CD4-positive, alpha-beta T cell (primary cell): ENCODE measurements at places on chromosomes 12 and 14. TPM values are rescaled to one million over a fixed set of nuclear protein-coding genes. Genes with fewer than 3 reads are reported as not detected.

- no peaks in the 10 kb centered on the region for H3K27me3 ChIP-seq
- H3K4me1 ChIP-seq = no peaks in the 10 kb centered on the region
- H3K27ac ChIP-seq = no peak overlapping the region
- no peak for DNase-seq
- H3K4me3 ChIP-seq = no peak overlapping the region
Measured at GRCh38 chr12:99609455-99610181, 37.9 kb upstream of the GARIN6 start.

DNA sequence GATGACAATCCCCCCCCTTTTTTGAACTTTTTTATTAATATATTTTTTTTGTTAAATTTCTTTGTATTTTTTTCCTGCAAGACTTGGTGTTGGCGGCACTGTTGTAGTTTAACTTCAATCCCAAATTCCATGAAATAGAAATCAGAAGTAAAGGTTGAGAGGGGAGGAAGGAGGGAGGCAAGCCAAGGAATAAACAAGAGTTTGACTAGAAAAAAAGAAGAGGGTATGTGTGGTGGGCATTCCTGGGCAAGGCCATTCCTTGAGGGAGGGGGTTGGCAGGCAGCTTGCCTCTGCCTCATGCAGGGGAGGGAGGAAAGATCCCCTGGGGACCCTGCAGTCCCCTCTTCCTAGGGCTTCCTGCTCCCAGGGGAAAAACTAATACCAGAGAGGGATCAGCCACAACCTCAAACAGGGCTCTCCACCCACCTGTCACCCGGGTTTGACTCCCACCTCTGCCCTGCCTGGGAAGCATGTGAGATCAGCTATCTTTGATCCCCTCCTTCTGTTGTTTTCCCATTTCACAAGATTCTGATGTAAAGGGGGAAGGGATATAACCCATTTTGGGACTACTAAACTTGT, 519 bp upstream of the AP1G2 start:
- H3K4me1 ChIP-seq = peaks cover 40% of the 10 kb centered on the region
- peak overlapping the region; percentile 79 for H3K27ac ChIP-seq
- H3K27me3 ChIP-seq = no peaks in the 10 kb centered on the region
- DNase-seq = no peak

DNA sequence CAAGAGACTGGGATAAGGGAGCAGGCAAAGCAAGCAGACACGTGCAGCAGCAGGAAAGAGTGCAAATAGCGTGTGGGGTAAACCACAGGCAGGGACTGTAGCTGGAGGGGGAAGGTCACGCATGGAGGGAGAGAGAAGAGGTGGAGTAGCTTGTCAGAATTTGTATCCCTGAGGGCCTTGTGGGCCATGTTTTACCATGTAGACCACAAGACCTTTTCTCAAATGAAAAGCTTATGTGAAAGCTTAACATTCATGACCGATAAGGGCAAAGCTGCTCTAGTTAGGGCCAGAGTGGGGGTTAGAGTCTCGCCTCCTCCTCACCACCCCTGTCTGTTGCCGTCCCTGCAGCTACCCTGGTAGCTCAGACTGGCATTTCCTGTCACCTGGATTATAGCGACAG, 152.9 kb upstream of the E2F7 start:
- H3K36me3 ChIP-seq = no peaks in the 10 kb centered on the region
- no peak for DNase-seq
- H3K4me3 ChIP-seq = no peak overlapping the region
- no peak overlapping the region for H3K27ac ChIP-seq
- no peaks in the 10 kb centered on the region for H3K27me3 ChIP-seq

Gene LALBA
- not detected for total RNA-seq

DNA sequence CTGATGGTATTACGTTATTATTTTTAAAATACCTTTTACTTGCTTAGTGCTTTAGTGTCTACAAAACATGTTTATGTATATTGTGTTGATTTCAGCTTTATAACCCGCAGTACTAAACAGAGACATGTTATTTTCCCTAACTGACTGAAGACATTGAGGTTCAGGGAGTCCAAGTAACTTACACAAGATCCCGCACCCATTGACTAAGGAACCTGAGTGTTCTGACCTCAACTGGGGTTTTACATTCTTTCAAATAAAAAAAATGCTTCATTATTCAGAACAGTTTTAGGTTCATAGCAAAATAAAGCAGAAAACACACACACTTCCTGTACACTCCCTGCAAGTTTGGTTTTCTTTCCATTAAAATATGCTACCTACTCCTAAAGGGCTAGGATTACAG, 60.4 kb upstream of the METAP2 start:
- no peaks in the 10 kb centered on the region for H3K4me1 ChIP-seq
- no peaks in the 10 kb centered on the region for H3K27me3 ChIP-seq
- H3K4me3 ChIP-seq = no peak overlapping the region
- no peak for DNase-seq

DNA sequence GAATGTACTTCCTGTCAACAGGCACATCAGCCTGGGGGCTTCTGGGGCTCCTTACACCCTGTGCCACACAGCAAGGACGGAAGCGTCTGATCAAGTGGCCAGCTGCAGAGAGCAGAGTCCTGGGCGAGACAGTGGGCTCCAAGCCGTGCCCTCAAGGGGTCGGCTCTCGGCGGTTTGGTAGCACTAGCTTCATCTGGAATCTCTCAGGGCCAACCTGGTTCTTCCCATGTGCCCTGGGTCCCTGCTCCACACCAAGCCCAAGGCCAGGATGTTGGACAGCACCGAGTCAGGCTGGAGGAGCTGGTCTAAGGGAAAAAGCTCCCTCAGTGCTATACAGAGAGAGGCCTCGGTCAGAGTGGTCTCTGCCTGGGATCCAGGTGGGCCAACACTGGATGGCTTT, 20.5 kb downstream of the DIO3 start:
- peaks cover 3% of the 10 kb centered on the region for H3K27me3 ChIP-seq
- no peak overlapping the region for H3K4me3 ChIP-seq

DNA sequence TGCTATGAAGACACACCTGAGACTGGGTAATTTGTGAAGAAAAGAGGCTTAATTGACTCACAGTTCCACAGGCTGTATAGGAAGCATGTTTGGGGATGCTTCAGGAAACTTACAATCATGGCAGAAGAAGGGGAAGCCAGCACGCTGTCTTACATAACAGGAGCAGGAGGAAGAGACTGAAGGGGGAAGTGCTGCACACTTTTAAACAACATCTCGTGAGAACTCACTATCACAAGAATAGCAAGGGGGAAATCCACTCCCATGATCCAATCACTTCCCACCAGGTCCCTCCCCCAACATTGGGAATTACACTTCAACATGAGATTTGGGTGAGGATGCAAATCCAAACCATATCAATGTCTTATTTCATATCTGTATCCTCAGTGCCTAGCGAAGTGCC, 307.2 kb downstream of the ATP23 start:
- DNase-seq = no peak
- no peak overlapping the region for H3K4me3 ChIP-seq
- H3K27me3 ChIP-seq = no peaks in the 10 kb centered on the region

DNA sequence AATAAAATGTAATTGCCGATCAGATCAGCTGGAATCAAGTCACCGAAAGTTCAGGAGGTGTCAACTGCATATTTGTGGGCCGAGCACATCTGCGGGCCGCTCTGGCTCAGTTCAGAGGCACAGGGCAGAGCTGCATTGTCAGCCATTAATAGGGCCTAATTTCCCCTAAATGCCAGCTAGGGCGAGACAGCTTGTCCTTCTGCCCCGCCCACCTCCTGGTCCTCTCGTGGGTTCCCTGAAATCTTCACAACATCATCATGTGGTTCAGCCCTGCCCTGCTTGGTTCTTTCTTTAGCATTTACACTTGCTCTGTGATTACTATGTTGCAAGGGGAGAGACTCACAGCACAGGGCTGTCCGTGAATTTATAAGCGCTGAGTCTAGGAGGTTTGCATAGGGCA, 148.9 kb downstream of the CHST11 start:
- no peak overlapping the region for H3K4me3 ChIP-seq
- DNase-seq = no peak
- peaks cover 39% of the 10 kb centered on the region for H3K4me1 ChIP-seq

GRCh38 chr14:65840786-65841185, 428.3 kb downstream of the FUT8 start:
- H3K4me3 ChIP-seq = no peak overlapping the region
- no peaks in the 10 kb centered on the region for H3K27me3 ChIP-seq
- no peak overlapping the region for H3K27ac ChIP-seq
- H3K36me3 ChIP-seq = no peaks in the 10 kb centered on the region
- DNase-seq = no peak

GRCh38 chr14:68584786-68585185, 208.1 kb downstream of the ZFP36L1 start:
- no peak for DNase-seq
- H3K36me3 ChIP-seq = no peaks in the 10 kb centered on the region
- no peaks in the 10 kb centered on the region for H3K4me1 ChIP-seq

Gene ACOT6
- not detected for total RNA-seq

GRCh38 chr12:92547420-92547819, 155.4 kb upstream of the PLEKHG7 start:
- H3K36me3 ChIP-seq = no peaks in the 10 kb centered on the region
- H3K27me3 ChIP-seq = no peaks in the 10 kb centered on the region
- H3K4me1 ChIP-seq = peaks cover 7% of the 10 kb centered on the region
- no peak overlapping the region for H3K4me3 ChIP-seq
- no peak overlapping the region for H3K27ac ChIP-seq

GRCh38 chr12:81797100-81797499, 38.0 kb upstream of the PPFIA2 start:
- no peaks in the 10 kb centered on the region for H3K4me1 ChIP-seq
- DNase-seq = no peak
- no peak overlapping the region for H3K27ac ChIP-seq
- no peaks in the 10 kb centered on the region for H3K27me3 ChIP-seq
- no peaks in the 10 kb centered on the region for H3K36me3 ChIP-seq

DNA sequence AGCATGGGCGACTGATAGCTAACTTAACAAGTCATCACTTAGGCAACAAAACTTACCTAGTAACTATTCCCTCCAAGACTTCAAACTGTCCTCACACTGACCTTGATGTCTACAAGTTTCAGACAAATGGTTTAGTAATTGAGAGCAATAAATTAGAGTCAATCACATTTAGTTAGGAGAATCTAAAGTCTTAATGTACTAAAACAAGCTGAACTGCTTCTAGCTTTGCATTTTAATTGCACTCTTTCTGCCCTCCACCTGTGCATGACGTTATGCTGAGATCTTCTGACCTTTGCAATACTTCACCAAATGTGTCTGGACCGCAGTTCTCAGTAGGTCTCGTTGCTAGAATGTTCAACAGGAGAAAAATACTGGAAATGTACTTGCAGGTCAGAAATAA, 158.0 kb downstream of the PIK3C2G start:
- H3K27me3 ChIP-seq = no peaks in the 10 kb centered on the region
- no peaks in the 10 kb centered on the region for H3K4me1 ChIP-seq
- H3K4me3 ChIP-seq = no peak overlapping the region
- no peak for DNase-seq

DNA sequence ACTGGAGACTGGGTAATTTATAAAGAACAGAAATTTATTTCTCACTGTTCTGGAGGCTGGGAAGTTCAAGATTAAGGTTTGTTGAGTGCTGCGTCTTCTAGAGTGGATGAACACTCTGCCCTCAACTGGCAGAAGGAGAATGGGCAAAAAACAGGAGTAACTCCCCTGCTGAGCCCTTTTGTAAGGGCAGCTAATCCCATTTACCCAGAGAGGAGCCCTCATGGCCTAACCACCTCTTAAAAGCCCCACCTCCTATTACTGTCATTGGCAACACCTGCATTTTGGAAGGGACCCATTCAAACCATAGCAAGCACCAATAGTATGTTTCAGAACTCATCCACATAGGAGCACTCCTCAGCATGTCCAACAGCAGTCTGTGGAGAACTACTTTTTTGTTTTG, 47.4 kb downstream of the BORCS5 start:
- H3K36me3 ChIP-seq = no peaks in the 10 kb centered on the region
- no peak overlapping the region for H3K27ac ChIP-seq
- peaks cover 5% of the 10 kb centered on the region for H3K4me1 ChIP-seq
- DNase-seq = no peak
- H3K27me3 ChIP-seq = no peaks in the 10 kb centered on the region

GRCh38 chr14:85934123-85934885, 404.4 kb downstream of the FLRT2 start:
- peak overlapping the region; percentile 79 for H3K4me3 ChIP-seq
- DNase-seq = peak; percentile 23
- no peaks in the 10 kb centered on the region for H3K27me3 ChIP-seq
- no peaks in the 10 kb centered on the region for H3K36me3 ChIP-seq

Gene FGF6
- total RNA-seq = not detected

DNA sequence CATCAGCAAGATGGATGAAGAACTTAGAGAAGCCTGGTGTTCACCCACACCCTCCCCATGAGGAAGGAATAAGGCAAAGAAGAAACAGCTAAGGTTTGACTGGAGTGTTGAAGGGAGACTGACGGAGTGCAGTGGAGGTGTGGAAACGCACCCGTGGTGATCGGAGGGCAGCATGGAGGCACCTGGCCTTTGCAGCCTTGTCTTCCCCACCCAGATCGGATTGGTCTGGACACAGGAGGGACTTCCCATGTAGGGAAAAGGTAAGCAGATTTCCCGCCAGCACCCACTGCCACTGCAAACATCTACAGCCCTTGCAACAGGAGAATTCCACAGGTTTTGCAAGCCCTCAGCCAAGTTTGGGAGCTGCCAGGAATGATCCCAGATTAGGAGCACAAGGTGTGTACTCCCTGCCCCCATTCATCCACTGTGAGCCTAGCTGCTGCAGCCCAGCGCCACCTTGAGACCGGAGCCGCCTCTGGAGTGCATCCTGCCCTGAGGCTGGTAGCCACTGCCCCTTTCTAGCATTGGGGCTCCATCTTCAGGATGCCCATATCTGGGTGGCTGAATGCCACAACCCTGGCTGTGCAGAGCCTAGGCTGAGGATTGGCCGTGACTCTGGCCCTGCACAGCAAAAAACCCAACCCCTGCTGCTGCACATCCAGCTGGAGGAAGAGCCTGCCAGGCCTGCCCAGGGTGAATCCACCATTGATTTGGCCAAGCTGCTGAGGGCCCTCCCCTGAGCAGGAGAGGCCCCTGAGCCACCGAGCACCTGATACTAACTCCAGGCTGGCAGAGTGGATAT, 411.1 kb downstream of the TMEM121 start:
- no peak overlapping the region for H3K27ac ChIP-seq
- H3K27me3 ChIP-seq = peaks cover 3% of the 10 kb centered on the region
- H3K4me3 ChIP-seq = no peak overlapping the region
- no peaks in the 10 kb centered on the region for H3K36me3 ChIP-seq
- peaks cover 11% of the 10 kb centered on the region for H3K4me1 ChIP-seq

- no peaks in the 10 kb centered on the region for H3K27me3 ChIP-seq
- no peak overlapping the region for H3K27ac ChIP-seq
- H3K4me3 ChIP-seq = no peak overlapping the region
- no peaks in the 10 kb centered on the region for H3K4me1 ChIP-seq
- no peak for DNase-seq
- peaks cover 43% of the 10 kb centered on the region for H3K36me3 ChIP-seq
Measured at GRCh38 chr12:26595806-26596205, 237.2 kb downstream of the ITPR2 start.

DNA sequence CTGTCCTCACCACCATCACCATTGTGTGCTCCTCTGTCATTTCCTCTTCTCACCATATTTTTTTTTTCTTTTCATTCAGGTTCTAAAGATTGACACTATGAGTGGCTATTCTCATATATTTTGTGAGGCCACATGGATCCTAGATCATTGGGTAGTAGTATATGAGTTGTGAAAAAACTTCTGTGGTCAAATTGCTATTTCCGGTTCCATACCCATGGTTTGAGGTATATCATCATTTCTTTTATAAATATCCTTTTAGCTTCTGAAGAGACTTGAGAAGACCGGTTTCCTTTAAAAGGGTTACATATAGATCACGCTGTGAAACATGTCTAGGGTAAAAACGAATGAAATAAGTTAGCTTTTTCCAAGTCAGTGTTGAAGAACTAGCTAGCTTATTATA, 769.3 kb downstream of the NOVA1 start:
- no peak overlapping the region for H3K27ac ChIP-seq
- H3K4me1 ChIP-seq = no peaks in the 10 kb centered on the region
- DNase-seq = no peak

- peaks cover 35% of the 10 kb centered on the region for H3K36me3 ChIP-seq
- H3K27me3 ChIP-seq = no peaks in the 10 kb centered on the region
- H3K4me3 ChIP-seq = peak overlapping the region; percentile 88
- peaks cover 85% of the 10 kb centered on the region for H3K4me1 ChIP-seq
- DNase-seq = peak; percentile 41
Measured at GRCh38 chr12:6535960-6536847, 1.9 kb downstream of the GAPDH start.
